RKO (cell line): ENCODE measurements at places on chromosomes 2 and 18.
A peak's percentile ranks its signal among the peaks of the same experiment; 100 is the strongest.

GRCh38 chr2:156380117-156380645, 47.7 kb upstream of the NR4A2 start:
- no peak for DNase-seq

DNA sequence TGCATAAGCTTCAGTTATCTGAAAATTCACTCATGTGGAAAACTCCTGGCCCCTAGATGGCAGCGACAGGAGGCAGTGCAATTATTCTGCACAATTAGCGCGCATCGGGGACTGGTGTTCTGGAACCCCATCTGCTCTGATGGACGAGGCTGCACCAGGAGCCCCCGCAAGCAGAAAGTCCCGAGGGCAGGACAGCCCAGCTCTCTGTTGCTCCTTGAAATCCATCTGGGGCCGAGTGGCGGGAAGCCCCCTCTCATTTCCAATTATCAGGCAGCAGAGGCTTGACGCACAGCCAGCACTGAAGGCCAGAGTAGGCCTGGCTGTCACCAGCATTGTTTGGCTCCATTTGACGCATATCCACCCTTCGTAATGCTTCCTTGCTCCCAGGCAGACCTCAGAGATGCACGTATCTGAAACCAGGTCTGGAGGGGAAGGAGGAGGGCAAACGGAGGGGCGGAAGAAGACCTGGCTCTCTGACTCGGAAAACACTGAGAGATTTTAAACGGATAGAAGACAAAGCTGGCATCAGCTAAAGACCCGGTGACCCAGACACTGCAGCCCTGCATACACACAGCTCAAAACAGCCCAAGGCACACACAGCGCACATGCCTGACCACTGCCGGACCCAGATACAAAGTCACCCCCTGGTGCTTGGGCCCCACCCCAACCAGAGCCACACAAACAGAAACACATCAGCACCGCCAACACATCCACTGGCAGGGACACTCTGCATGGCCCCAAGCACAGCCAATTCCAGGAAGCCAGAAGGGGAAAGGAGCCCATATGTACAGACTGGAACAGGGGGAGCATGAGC, 69.8 kb downstream of the TNS1 start:
- DNase-seq = no peak

DNA sequence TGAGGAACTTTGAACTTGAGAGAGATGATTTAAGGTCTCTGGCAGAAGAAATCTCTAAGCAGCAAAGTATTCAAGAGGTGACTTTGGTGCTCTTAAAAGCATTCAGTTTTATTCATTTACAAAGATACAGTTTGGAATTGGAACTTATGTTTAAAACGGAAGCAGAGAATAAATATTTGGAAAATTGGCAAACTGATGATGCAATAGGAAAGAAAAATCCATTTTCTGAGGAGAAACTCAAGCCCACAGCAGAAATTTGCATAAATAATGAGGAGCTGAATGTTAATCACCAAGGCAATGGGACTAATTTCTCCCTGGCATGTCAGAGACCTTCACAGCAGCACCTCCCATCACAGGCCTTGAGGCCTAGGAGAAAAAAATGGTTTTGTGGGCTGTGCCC, 1022.5 kb upstream of the CHAC2 start:
- DNase-seq = no peak

DNA sequence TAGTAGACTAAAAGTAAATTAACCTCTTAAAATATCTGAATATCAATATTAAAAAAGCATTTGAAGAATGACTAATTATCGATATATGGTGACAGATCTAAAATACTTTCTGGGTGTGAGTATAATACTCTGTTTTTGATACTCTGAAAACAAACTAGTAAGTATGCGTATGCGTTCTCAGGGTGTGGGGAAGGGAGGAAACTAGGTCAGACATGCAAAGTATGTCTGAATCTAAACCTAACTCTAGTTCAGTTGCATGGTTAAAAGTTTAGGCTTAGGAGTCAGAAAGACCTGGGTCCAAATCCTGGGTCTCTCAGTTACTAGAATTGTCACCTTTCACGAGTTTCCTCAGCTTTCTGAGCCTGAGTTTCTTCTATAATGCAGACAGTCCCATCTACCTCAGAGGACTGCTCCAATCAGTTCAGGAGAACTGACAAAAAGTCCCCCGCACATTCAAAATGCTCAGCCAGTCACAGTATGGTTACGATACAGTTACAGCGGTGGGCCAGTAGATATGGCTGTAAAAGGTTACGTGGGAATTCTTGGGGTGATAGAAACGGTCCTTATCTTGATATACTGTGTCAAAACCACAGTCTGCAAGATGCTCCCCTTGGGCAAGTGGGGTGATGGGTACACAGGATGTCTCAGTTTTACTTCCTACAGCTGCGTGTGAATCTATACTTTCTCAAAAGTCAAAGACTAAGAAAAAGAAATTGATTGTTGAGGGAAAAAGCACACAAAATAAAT, 29.2 kb downstream of the UNC50 start:
- DNase-seq = no peak

- no peak for DNase-seq
These were observed 98.2 kb upstream of the PMAIP1 start for GRCh38 chr18:59801576-59801975.

DNA sequence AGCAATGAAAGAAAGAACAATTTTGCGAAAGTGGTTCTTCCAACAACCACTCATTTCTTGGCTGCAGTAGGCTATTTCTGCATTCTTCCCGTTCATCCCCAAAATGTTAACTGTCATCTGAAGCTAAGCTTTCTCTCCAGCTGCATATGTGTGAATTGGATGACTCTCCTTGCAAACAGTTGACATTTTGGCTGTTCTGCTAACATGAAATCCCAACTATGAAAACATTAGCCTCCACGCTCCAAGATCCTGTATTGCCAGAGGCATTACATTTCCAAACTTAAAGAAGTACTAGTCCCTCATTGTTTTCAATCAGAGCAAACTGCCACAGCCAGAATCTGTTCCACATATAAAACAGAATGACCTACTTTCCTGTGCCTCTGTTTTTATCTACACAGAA, 88.5 kb downstream of the TGIF1 start:
- DNase-seq = no peak

- DNase-seq = peak; percentile 86
These were observed 15.9 kb upstream of the CHAC2 start for GRCh38 chr2:53751728-53752127.

- no peak for DNase-seq
These were observed 347.0 kb downstream of the CYRIA start for GRCh38 chr2:16318474-16319195.

GRCh38 chr2:102474785-102475184, 1.8 kb downstream of the SLC9A4 start:
- no peak for DNase-seq

- DNase-seq = no peak
These were observed 129.8 kb upstream of the ALKAL2 start for GRCh38 chr2:417662-418061.

GRCh38 chr2:18639756-18640453, 50.5 kb upstream of the NT5C1B start:
- DNase-seq = no peak

- no peak for DNase-seq
These were observed 144.1 kb downstream of the SMAD7 start for GRCh38 chr18:48806551-48807261.

DNA sequence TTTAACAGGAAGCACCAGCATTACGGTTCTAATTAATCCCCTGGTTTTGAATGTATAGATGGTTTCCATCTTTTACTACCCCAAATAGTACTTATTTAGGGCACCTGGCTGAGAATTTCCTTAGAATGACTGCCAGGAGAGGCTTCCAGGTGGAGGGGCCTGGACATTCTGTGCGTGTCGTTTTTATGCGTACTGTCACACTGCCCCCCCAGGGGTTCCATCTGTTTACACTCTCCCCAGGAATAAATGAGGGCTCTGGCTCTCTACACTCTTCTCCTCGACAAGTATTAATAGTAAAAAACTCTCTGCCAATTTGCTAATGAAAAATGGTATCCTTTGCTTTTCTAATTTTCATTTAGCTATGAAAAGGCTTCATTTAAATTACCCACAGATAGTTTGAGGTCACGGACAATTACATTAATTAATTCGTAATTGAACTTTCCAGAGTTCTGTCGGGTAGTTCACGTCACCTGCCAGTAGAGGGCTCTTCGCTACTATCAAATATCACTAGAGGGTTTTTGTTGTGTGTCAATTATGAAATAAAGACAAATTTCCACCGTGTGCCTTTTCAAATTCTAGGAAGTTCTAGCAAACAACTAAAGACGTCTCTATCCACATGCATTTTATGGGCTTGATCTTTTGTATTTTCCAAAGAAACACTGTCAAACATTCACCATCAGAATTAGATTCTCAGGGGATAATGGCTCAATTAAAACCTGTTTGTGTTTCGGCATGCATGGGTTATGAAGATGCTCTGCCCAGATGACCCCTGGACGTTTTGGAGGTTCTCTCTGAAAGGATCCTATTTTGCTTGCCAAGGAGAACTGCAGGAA, 88.8 kb upstream of the ASB18 start:
- DNase-seq = peak; percentile 46

DNA sequence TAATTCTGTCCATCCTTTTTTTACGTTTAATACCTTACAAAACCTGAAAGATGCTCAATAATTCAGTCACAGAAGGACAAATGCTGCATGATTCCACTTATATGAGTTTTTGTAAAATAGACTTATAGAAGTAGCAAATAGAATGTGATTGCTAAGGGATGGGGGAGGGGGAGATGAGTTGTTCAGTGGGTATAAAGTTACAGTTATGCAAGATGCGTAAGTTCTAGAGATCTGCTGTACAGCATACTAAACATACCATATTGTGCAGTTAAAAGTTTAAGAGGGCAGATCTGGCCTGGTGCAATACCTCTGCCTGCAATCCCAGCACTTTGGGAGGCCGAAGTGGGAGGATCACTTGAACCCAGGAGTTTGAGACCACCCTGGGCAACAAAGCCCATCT, 78.8 kb downstream of the TET3 start:
- DNase-seq = no peak

GRCh38 chr2:178865999-178866398, 58.8 kb upstream of the TTN start:
- DNase-seq = no peak

DNA sequence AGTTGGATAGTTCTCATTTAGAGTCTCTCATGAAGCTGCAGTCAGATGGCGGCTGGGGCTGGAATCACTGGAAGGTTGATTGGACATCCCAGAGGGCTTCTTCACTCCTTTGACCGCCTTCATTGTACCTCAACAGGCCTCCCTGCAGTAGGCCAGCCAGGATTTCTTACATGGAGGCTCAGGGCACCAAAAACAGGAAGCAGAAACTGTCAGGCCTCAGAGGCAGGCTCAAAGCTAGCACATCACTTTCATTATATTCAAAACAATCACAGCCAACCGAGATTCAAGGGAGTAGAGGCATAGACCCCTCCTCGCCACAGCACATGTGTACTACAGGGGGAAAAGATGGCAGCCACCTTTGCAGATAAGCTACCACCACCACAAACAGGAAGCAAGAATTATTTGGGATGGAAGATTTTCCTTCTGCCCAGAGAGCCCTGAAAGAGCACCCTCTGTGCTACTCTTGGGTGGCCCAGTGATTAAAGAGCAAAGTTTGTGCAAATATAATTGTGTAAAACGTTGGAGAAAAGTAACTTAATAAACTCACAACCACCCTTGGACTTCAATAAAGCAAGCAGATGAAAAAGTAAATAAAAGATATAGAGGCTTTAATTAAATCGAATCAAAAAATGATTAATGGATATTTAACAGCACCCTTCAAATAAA, 155.3 kb downstream of the GFPT1 start:
- no peak for DNase-seq

GRCh38 chr2:42921147-42921520, 128.8 kb upstream of the HAAO start:
- DNase-seq = no peak

DNA sequence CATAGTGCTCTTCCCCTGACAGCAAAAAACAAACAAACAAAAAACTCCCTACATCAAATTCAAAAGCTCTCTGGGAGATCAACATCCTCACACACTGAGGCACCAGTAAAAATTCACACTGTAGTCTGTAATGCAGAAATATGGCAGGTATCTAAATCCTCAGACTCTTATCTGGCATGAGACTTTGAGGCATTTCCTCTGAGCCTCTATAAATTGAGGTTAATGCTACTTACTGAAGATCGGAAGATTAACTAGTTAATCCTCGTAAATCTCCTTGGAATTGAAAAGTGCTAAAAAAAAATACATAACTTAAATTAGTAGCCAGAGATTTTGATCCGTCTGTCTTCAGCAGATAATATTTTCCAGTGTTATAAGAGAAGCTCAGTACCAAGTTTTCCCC, 65.0 kb downstream of the AP1S3 start:
- no peak for DNase-seq

- DNase-seq = no peak
These were observed 478.8 kb downstream of the PLCL1 start for GRCh38 chr2:198283146-198283545.

DNA sequence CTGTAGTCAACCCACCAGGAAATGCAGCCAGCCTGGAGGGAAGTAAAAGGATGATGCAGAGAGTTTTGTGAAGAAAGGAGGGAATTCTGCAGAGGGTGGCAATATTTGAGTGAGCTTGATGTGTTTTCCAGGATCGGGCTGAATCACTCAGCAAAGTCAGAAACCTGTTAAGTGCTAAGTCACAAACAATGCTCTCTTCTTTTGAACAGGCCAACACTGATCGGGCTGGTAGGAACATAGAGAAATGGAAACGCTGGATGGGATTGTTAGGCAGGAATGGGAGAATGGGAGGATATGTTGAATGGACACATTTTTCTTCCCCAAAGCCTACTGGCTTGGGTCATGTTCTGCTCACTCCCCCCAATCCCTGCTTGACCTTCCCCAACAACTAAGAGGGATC, 36.6 kb downstream of the KCNS3 start:
- no peak for DNase-seq

DNA sequence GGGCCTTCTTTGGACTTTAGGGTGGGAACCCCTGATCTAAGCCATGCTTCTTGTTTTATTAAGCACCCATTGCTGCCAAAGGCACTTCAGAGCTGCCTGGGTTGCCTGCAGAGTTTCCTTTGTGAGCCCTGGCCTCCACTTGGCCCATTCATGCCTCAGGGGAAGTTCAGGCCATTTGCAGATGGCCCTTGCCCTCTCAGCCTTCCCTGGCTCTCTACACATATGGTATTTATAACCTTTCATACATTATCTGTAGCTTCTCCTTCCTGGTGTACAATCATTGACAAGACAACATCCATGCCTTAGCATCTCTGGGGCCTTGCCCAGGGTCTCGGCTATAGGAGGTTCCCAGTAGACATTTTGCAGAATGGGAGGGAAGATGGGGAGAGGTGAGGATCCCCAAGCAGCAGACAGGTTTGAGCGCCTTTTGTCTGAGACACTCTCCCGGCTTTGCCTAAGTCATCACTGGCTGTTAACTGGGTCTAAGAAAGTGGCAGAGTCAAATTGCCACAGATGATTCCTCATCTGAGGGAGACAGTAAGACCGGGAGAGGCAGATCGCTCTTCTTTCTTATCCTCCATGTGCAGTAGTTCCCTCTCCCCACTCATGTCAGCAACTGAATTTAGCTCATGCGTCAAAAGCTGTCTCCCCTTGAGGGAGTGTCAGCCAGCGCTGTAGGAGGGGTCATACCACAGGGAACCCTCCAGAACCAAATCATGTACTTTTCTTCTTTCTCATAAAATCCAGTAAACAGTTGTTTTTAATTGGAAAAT, 2.7 kb downstream of the EHD3 start:
- DNase-seq = no peak

GRCh38 chr2:169015943-169016342, 15.2 kb downstream of the ABCB11 start:
- no peak for DNase-seq
